ENCODE measurements at places on chromosomes 1 and 21. TPM values are rescaled to one million over a fixed set of nuclear protein-coding genes. Genes with fewer than 3 reads are reported as not detected.

- no peaks in the 10 kb centered on the region for H3K27me3 ChIP-seq
- no peaks in the 10 kb centered on the region for H3K36me3 ChIP-seq
- H3K4me1 ChIP-seq: peaks cover 24% of the 10 kb centered on the region
- no peak overlapping the region for H3K4me3 ChIP-seq
- no peak overlapping the region for H3K27ac ChIP-seq
These were observed 72.7 kb downstream of the RPE65 start for GRCh38 chr1:68377098-68377497.

DNA sequence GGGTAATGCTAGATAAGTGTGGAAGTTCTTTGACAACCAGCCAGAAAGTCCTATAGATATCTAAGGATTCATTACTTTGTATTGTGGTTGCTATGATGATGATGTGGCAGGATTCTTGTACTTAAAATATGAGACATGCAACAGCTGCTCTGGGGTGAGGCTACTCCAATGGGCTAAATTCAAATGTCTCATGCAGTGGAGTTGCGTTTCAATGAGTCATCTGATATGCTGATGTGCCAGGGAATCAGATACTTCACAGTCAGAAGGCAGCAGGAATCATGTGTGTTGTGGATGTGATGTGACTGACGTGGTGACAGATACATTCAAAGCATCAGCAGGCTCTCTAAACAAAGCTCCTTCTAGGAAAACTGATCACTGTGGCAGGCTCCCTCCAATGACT, 66.5 kb downstream of the TSEN15 start:
- peaks cover 13% of the 10 kb centered on the region for H3K4me1 ChIP-seq
- peak overlapping the region; percentile 54 for H3K27ac ChIP-seq
- no peak overlapping the region for H3K4me3 ChIP-seq
- DNase-seq: peak; percentile 95
- no peaks in the 10 kb centered on the region for H3K27me3 ChIP-seq

DNA sequence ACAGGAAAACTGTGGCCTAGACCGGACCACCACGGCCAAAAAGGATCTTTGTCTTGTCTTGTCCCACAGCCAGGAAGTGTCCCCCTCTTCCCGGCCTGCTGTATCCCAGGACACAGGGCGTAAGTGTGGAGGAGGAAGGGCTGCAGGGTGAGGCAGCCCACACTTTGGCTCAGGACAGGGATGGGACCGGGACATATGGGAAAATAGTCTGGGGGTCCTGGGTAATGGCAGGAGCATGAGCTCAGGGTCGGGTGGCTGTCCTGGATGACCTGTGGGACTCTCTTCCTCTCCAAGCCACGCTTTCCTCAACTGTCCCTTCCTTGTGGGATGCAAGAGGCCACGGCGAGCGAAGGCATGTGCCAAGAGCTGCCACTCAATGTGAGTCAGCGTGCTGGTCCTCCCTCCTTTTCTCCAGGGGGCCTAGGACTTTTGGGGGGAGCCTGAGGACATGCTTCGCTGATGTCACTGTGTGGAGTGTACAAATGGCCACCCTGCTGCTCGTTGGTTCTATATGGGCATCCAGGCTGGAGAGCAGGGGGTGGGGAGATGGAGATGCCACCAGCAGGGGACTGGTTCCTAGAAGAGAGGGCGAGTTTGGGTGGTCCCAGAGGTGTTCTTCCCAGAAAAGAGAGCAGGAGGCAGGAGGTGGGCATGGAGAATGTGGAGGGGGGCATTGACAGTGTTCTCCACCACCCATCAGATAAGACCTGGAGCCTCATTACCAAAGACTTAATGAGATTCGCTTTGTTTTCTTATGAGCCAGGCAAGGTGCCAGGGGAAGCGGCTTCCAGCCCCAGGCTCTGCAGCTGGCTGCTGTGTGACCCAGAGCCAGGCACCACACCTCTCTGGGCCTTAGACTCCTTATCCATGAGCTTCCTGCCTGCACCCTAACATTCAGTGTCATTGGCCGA, 11.5 kb upstream of the PADI1 start:
- no peaks in the 10 kb centered on the region for H3K36me3 ChIP-seq
- no peak overlapping the region for H3K27ac ChIP-seq
- H3K4me1 ChIP-seq: peaks cover 22% of the 10 kb centered on the region
- DNase-seq: no peak

The GUCA2A gene
- not detected for total RNA-seq

DNA sequence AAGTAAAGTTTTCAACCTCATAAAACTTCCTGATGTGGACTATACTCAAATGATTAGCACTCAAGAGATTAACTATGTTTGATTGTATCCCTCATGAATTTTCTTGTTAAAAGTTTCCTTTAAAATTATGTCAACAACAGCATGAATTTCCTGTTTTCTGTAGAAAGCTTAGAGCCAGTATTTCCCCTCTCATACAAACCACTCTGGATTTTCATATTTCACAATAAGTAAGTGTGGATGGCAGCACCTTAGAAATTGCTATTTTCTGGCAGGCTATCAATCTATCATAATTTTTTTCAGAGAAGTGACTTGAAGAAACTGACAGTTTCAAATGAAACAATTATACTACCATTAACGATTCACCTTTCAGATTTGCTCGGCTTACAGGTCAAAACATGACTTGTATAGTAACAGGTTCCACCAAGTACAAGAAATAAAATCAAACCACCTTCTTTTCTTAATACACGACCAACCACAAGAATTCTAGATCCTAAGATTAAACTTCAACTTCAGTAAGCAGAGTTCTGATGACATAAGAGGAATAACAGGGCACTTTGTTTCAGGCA, 20.8 kb downstream of the ELK4 start:
- H3K27me3 ChIP-seq: no peaks in the 10 kb centered on the region
- H3K36me3 ChIP-seq: peaks cover 32% of the 10 kb centered on the region
- H3K4me3 ChIP-seq: no peak overlapping the region
- DNase-seq: no peak
- no peak overlapping the region for H3K27ac ChIP-seq
- H3K4me1 ChIP-seq: peaks cover 8% of the 10 kb centered on the region

The CA14 gene
- not detected for total RNA-seq

DNA sequence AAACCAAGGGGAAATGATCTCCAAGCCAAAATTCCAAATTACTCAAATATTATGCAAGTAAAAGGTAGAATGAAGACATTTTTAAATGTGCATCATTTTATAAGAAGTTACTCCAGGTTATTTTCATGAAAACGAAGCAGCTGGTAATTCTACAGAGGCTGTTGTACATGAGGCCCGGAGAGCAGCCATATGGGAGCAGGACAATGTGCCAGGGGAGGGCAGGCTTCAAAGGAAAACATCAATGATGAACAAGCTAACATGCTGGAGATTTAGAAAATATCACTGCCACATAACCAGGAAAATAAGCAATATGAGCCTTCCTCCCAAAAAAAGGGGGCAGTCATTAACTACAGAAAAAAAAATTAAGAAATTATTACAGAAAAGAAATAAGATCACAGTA, 109.1 kb downstream of the TIAM1 start:
- H3K4me3 ChIP-seq: no peak overlapping the region
- DNase-seq: no peak
- H3K36me3 ChIP-seq: no peaks in the 10 kb centered on the region
- H3K27ac ChIP-seq: no peak overlapping the region

GRCh38 chr1:75672528-75673393, 51.7 kb upstream of the ACADM start:
- H3K36me3 ChIP-seq: no peaks in the 10 kb centered on the region
- H3K4me3 ChIP-seq: no peak overlapping the region
- H3K27me3 ChIP-seq: no peaks in the 10 kb centered on the region
- H3K4me1 ChIP-seq: peaks cover 5% of the 10 kb centered on the region

GRCh38 chr1:224489534-224490365, 55.2 kb upstream of the WDR26 start:
- H3K27ac ChIP-seq: peak overlapping the region; percentile 2
- DNase-seq: no peak
- no peak overlapping the region for H3K4me3 ChIP-seq

- no peak overlapping the region for H3K27ac ChIP-seq
- peaks cover 8% of the 10 kb centered on the region for H3K27me3 ChIP-seq
- DNase-seq: no peak
- no peaks in the 10 kb centered on the region for H3K36me3 ChIP-seq
These were observed 12.5 kb downstream of the RGS8 start for GRCh38 chr1:182671750-182672486.

GRCh38 chr1:24329797-24330543, 10.8 kb downstream of the GRHL3 start:
- no peak overlapping the region for H3K27ac ChIP-seq
- H3K27me3 ChIP-seq: no peaks in the 10 kb centered on the region
- H3K4me3 ChIP-seq: no peak overlapping the region
- H3K4me1 ChIP-seq: peaks cover 28% of the 10 kb centered on the region
- no peaks in the 10 kb centered on the region for H3K36me3 ChIP-seq

DNA sequence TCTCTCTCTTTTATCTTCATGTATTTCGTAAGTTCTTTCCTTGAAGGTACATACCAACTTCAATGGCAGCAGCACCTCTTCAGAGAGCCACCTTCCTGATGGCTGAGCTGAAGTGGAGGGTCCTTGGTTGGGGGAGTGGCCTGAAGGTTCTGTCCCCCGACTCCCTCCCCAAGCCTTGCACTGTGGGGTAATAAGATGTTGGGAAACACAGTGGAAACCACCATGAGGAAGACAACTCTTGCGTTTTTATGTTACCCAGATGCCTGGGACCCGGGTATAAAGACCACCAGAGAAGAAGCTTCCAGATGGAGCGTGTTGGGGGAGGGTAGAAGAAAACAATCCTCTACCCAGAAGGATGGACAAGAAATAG, 794 bp downstream of the KRTAP12-3 start:
- H3K27me3 ChIP-seq: no peaks in the 10 kb centered on the region
- DNase-seq: no peak
- H3K36me3 ChIP-seq: no peaks in the 10 kb centered on the region

- DNase-seq: peak; percentile 46
- H3K4me3 ChIP-seq: no peak overlapping the region
- H3K27ac ChIP-seq: no peak overlapping the region
- no peaks in the 10 kb centered on the region for H3K27me3 ChIP-seq
These were observed 28.9 kb downstream of the RNF2 start for GRCh38 chr1:185074307-185074706.

DNA sequence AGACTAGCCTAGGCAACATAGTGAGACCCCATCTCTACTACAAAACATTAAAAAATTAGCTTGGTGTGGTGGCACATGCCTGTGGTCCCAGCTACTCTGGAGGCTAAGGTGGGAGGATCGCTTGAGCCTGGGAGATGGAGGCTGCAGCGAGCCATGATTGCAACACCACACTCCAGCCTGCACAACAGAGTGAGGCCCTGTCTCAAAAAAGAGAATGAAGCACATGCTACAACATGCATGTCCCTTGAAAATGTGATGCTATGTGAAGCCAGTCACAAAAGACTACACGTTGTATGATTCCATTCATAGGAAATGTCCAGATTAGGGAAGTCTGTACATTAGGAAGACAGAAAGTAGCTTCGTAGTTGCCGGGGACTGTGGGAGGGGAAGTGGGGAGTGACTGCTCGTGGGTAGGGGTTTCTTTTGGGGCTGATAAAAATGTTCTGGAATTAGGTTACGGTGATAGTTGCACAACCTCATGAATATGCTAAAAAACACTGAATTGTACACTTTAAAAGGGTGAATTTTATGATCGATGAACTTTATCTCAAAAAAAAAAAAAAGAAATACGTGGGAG, 202.1 kb downstream of the KAZN start:
- no peak overlapping the region for H3K4me3 ChIP-seq
- DNase-seq: no peak
- no peak overlapping the region for H3K27ac ChIP-seq
- H3K4me1 ChIP-seq: no peaks in the 10 kb centered on the region
- H3K27me3 ChIP-seq: no peaks in the 10 kb centered on the region
- H3K36me3 ChIP-seq: no peaks in the 10 kb centered on the region

DNA sequence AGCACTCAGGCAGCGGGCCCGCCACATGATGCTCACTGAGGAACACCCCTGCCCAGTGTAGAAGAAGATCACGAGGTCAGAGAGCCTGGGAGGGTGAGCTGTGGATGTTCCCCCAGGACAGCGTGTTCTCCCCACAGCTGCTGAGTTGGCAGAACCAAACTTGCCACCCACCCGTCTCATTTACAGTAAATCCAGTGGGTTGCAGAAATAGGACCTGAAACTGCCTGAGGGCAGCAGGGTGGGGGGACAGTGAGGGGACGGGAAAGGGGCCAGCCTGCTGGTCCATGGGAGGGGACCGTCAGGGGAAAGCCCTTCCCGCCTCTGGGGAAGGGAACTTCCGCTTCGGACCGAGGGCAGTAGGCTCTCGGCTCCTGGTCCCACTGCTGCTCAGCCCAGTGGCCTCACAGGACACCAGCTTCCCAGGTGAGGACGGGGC, at the start of gene C1QB:
Gene C1QB (plus strand): TSS at position 356 of the 436 bp plus-strand sequence. CDS start 6,227 bp downstream, outside the sequence.
- H3K36me3 ChIP-seq: no peaks in the 10 kb centered on the region
- H3K27me3 ChIP-seq: peaks cover 54% of the 10 kb centered on the region
- no peaks in the 10 kb centered on the region for H3K4me1 ChIP-seq
- peak; percentile 57 for DNase-seq

The BEST4 gene
- total RNA-seq: not detected

GRCh38 chr1:113957984-113958383, 21.3 kb upstream of the OLFML3 start:
- no peaks in the 10 kb centered on the region for H3K4me1 ChIP-seq
- DNase-seq: no peak
- H3K36me3 ChIP-seq: peaks cover 33% of the 10 kb centered on the region
- H3K4me3 ChIP-seq: no peak overlapping the region

GRCh38 chr1:102840741-102841140, 267.6 kb downstream of the COL11A1 start:
- H3K4me3 ChIP-seq: no peak overlapping the region
- H3K27me3 ChIP-seq: no peaks in the 10 kb centered on the region
- H3K4me1 ChIP-seq: no peaks in the 10 kb centered on the region

GRCh38 chr1:24317081-24317480, 2.1 kb upstream of the GRHL3 start:
- H3K4me1 ChIP-seq: peaks cover 9% of the 10 kb centered on the region
- no peak overlapping the region for H3K4me3 ChIP-seq
- H3K36me3 ChIP-seq: no peaks in the 10 kb centered on the region
- H3K27me3 ChIP-seq: peaks cover 19% of the 10 kb centered on the region
- DNase-seq: peak; percentile 34
- H3K27ac ChIP-seq: no peak overlapping the region

DNA sequence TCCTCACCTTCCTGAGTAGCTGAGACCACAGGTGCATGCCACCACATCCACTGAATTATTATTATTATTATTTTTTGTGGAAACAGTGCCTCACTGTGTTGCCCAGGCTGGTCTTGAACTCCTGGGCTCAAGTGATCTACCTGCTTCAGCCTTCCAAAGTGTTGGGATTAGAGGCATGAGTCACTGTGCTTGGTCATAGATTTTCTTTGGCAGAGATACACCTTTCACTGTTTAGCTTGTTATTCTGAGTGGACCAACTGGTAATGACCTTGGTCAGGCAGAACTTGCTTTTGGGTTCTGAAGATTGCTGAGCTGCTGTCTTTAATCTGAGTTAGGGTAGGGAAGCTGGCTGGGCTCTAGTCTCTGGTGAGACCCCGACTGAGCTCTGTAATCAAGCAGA, 66.8 kb downstream of the DNAH14 start:
- H3K36me3 ChIP-seq: no peaks in the 10 kb centered on the region
- no peak overlapping the region for H3K27ac ChIP-seq

DNA sequence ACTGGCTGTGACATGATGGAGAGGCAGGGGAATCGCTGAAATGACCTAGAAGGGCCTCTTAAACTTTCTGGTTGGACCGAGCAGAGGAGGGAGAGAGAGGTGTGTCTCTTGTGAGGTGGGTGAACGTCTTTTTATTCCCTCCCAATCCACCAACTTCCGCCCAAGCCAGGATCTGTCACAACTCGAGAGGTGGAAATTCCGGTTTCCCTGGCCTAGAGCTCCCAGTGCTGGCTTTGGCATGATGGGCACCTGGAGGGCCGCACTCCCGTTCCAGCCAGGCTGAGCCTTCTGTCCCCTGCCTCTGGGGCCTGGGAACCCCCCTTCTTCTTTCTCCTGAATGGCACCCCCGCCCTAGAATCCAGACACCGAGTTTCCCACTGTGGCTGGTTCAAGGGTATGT, at the start of gene SEMA4A:
Gene SEMA4A (plus strand): TSS at position 224 of the 400 bp plus-strand sequence. CDS start 994 bp downstream, outside the sequence.
- no peaks in the 10 kb centered on the region for H3K36me3 ChIP-seq
- peak; percentile 38 for DNase-seq
- peaks cover 9% of the 10 kb centered on the region for H3K4me1 ChIP-seq
- H3K4me3 ChIP-seq: no peak within 1 kb of the TSS
